NB4 (cell line): ENCODE measurements at places on chromosomes 2 and 18.
A peak's percentile ranks its signal among the peaks of the same experiment; 100 is the strongest.

DNA sequence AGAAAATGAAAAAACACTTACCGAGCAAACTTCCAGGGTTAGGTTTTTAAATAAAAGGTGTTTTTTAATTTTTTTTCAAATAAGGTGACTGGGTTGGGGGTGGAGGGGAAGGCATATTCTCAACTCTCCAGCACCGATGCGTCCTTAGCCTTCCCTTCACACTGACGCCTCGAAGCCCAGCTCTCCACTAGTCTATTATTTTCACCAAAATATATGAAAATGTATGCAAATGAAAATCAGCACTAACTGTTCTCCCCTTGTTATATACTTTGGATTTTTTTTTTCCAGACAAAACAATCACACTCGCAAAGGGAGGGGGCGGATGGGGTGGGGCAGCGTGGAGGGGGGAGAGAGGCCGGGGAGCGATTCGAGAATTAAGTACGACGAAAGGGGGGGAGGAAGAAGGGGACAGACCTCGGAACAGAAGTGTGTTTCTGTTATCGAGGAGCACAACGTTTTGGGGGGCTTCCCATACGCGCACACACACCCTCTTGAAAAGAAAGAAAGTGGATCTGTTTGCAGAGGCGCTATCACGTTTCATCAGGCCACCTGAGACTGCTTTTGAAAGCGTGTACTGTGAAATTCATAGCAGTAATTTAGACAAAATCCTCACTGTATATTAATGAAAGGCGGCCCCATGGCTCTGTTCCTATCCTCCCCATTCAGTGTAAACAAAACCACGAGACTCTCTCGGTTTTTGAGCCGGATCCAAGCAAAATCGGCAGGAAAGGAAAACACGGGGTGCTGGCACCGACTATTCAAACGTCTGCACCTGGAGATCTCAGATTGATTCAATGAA, 2.4 kb upstream of the POU3F3 start:
- DNase-seq, result no peak

DNA sequence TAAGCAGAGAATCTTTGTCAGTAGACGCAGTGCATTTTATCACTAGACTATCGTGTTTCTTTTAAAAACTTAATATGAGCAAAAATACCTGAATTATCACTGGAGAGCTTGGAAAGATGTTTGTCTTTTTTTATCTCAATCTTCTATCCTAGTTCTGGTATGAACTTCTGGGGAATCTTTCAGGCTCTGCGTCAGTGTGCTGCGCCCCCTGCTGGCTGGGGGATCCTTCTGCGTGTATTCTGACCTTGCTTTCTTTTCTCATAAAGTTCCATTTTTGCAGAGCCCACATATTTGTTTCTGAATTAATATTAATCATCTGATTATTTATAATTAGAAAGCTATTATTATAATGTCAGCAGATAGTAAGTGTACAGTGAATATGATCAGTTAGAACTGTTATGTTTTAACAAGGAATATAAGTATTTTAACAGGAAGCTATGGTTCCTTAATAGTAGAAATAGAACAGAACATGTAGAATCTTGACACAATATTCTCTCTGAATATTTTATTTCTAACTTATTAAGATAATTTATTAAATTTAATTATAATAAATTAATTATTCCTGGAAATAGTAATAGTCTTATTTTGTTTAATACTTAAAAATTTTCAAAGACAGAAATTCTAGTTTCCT, 945.0 kb upstream of the CRIM1 start:
- DNase-seq, result peak; percentile 65

- no peak for DNase-seq
These were observed 135.4 kb downstream of the COL6A3 start for GRCh38 chr2:237278568-237278967.

GRCh38 chr2:99851089-99851488, 291.3 kb downstream of the AFF3 start:
- DNase-seq, result no peak

- DNase-seq, result no peak
These were observed 158.5 kb upstream of the ALKAL2 start for GRCh38 chr2:446303-446874.

- DNase-seq, result no peak
These were observed 451.1 kb upstream of the POU3F3 start for GRCh38 chr2:104402825-104403224.

DNA sequence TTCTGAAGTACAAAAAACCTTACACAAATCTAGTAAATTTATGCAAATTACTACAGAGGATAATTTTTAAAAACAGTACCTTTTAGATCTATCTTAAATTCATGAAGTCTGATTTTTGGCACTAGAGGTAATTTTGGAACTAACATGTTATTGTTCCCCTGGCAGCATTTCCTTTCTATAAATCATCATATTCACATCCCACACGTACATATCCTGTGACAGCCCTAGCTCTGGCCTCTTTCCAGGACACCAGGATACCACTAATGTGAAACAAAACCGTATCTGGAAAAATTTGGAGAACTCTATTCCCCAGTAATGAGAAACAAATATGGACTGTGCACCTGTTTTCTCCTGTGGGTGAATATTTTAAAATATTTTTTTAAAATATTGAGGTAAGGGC, 14.0 kb upstream of the BIRC6 start:
- DNase-seq, result no peak
